ENCODE measurements at places on chromosomes 16 and 17.

GRCh38 chr17:61786088-61786487, 77.2 kb downstream of the BRIP1 start:
- no peak for DNase-seq

DNA sequence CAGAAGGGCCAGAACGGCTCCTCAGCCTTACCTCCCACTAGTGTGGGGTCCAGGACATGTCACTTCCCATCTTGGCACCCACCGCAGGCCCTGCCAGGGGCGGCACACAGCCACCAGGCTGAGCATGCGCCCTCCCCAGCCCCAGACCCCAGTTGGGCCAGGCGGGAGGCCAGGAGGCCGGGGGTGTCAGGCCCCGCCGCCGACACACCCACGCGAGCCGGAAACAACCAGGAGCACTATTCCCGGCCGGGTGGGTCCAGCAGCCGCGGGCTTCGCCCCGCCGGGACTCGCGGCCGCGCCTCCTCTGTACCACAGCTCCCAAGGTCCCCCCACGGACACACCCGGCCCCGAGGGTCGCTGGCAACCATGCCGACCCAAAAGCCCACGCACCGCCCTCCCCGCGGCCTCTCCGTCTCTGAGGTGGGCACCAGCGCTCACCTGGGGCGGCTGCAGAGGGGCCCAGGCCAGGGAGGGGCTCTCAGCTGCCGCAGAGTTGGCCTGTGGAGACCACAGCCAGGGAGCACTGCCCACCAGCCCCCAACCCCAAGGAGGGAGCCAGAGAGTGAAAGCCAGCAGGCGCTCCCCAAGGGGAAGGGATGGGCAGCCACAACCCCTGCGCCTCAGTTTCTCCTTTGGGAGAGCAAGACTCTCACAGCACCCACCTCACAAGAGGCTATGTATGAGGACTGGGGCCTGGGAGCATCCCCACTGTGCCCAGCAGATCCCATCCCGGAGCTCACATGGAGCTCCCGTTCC, 18.0 kb downstream of the B9D1 start:
- no peak for DNase-seq

GRCh38 chr17:17738901-17739300, 57.6 kb downstream of the RAI1 start:
- no peak for DNase-seq

DNA sequence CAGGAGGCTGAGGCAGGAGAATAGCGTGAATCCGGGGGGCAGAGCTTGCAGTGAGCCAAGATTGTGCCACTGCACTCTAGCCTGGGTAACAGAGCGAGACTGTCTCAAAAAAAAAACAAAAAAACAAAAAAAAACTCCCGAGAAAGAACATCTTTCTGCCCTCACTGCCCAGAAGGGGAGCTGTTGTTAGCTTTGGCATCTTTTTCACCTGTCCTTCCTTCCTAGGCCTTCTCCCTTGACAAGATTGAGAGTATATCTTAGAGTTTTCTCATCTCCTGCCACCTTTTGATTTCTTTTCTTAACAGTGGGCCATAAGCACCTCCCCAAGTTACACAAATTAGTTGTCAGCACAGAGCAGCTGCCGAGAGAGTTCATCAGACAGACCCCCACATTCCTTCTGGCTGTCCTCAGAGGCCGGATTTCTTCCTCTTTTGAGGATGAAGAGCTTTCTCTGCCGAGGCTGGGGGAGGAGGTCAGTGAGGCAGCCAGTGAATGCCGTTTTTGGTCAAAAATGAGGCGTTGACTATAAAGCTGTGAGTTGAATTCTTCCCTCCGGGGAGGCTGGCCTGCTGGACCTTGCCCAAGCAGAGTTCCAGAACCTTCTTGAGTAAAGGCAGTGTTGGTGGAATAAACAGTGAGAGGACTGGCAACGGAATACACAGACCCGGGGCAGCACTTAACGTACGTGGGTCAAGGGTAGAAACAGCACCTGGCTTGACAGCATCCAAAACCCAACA, 127.0 kb downstream of the ABCC6 start:
- DNase-seq: peak; percentile 66

DNA sequence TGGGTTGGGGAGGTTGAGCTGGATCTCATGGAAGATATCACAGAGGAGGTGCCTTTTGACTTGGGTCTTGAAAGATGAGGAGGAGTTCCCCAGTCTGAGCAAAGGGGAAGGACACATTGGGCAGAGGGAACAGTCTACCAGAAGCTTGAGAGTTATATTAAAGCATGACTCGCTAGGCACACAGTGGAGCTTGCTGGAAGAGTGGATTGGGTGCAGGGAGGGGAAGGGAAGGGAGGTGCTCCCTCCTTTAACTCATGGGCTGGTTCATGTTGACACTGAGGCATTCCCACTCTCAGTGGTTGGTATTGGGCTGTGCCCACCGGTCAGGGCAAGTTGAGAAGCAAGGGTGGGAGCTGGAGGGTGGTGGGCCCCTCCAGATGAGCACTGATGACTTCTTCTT, 5.9 kb downstream of the TMEM98 start:
- DNase-seq: no peak

DNA sequence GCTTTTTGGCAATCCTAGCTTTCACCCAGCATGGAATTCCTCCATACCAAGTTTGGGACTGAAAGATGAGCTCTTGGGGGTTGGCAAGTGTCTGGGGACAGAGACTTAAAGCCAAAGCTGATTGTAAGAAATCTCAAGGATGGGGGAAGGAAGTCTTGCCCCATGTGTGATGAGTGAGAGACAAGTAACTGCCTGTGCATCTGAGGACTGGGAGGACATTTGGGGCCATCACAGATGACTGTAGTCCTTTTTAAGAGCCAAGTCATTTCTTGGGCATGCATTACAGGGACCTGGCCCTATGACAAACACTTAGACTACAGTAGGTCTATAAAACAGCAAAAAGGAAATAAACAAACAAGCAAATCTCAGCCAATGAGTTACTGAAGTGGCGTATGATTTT, 36.3 kb upstream of the CCL2 start:
- DNase-seq: no peak

- DNase-seq: no peak
Measured at GRCh38 chr17:58759522-58759921, 3.9 kb downstream of the PPM1E start.

DNA sequence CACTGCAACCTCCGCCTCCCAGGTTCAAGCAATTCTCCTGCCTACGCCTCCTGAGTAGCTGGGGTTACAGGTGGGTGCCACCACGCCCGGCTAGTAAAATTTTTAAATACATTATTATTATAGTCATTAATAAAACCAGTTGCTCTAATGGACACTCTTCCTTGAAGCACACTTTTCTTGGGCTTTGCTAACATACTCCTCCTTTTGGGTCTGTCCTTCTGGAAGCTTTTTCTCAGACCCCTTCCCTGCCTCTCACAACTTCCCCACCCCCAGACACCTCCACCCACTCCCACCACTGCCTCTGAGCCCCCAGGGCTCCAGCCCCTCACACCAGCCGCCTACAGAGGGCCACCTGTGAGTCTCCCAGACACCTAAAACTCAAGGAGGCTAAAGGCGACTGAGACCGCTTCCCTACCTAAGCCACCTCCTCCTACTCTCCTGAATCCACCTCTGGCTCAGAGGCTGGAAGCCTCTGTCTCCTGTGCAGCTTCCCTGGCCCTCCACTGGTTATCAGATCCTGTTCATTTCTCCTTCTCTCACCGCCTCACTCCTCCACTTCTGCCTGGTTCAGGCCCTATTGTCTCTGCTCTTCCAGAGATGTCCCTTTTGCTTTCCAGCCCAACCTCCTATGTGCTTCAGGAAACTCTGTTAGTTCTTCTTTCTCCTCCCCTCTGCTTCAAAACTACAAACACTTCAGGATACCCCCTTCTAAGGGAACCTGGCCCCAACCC, 2.1 kb upstream of the CUEDC1 start:
- DNase-seq: no peak

- DNase-seq: no peak
Measured at GRCh38 chr17:2962236-2962635, 101.2 kb downstream of the OR1D5 start.

- no peak for DNase-seq
Measured at GRCh38 chr17:17033466-17033865, 8.8 kb upstream of the MPRIP start.

DNA sequence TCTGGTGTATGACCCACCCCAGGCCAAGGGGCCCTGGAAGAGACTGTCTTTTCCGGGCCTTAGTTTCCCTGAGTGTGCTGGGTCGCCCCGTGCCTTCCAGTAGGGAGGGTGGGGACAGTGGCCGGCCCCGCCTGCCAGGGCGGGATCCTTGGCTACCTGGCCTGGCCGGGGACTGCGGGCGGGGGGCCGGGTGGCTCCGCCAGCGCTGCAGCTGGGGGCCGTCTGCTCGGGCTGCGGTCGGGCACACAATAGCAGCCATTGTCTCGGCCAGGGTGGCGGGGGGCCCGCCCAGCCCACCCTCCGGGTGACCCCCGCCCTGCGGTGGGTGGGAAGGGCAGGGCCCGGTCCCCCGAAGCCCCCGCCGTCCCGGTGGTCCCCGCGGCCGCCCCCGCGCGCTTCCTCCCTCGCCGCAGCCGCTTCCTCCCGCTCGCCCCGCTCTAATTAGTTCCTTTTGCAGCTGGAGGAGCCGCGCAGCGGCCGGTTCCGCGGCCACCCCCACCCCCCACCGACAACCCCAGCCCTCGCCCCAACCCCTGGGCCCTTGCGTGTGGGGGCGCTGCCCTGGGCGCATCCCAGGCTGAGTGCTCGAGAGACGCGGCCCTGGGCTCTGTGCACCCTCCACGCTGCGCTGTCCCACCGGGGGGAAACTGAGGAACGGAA, 11.6 kb downstream of the GLIS2 start:
- DNase-seq: no peak

DNA sequence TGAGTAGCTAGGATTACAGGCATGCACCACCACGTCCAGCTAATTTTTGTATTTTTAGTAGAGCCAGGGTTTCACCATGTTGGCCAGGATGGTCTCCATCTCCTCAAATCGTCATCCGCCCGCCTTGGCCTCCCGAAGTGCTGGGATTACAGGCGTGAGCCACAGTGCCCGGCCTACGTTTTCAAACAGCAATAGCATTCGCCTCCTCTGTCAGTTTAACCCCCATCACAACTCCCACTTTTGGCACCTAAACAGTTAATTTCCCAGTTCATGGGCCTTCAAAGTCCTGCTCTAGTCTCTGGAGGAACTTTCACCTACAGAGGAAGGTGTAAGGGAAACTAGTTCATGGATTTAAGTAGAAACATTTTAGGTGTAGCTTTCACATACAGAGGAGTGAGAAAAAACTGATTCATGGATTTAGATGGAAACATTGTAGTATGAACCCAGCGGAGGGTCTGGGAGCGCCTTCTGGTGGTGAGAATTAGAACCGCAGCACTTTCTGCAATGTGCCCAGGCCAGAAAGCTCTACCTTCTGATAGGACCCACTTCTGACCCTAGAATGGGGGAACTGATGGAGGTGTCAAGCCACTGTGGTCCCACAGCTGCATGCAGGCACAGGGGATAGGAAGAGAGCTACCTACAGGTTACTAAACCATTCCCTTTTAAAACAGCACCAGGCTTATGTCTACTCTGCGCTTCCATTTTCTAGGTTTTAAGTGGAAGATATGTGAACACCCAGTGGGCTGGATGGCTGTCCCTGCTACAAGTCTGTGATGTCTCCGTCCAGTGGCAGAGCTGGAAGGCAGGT, 12.0 kb upstream of the MEOX1 start:
- peak; percentile 78 for DNase-seq

GRCh38 chr17:81131486-81132196, 33.7 kb upstream of the PVALEF start:
- DNase-seq: no peak

DNA sequence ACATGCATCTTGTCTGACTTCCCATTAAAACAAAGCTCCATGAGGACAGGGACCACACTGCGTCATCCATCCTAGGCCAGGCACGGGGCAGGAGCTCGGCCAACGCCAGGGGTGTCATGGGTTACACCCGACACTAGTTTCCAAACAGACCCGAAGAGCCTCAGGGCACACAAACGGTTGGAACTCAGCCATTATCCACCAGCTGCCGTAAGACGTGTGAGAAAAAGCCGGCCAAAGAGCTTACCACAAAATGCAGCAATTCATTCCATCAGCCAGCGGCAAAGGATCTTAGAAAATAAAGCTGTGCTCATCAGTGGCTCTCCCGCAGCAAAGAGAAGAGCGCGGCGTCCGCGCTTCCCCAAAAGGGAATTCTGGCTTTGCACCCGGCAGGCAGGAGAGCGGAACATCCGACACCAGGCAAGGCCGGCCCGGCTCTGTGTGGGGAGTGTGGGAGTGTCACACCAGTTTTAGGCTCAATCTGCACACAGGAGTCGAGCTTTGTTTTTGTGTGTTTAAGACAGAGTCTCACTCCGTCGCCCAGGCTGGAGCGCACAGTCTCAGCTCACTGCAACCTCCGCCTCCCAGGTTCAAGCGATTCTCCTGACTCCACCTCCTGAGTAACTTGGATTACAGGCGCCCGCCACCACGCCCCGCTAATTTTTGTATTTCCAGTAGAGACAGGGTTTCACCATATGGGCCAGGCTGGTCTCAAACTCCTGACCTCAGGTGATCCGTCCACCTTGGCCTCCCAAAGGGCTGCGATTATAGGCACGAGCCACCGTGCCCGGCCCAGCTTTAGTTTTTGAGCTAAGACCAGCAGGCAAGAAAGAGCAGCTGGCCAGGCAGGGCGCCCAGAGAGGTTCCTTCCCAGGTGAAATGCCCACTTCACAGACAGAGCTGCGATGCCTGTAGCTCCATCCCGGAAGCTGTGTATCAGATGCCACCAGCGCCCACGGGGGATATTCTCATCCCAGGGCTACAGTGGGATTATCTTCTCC, 1.5 kb downstream of the SLC38A8 start:
- DNase-seq: no peak

DNA sequence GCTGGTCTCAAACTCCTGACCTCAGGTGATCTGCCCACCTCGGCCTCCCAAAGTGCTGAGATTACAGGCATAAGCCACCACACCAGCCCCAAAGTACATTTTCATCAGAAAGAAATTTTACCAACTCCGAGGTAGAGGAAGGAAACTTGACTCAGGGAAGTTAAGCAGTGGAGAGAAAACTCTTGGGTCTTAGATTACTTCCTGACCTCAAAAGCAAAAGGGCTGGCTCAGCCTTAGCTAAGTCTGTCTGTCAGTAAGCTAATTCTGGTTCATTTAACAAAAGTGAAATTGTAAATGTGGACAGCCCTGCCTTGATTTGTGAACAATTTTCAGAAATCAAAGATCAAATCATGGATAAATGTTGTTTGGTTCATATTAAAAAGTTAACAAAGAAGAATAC, 30.6 kb downstream of the MAP2K6 start:
- no peak for DNase-seq

DNA sequence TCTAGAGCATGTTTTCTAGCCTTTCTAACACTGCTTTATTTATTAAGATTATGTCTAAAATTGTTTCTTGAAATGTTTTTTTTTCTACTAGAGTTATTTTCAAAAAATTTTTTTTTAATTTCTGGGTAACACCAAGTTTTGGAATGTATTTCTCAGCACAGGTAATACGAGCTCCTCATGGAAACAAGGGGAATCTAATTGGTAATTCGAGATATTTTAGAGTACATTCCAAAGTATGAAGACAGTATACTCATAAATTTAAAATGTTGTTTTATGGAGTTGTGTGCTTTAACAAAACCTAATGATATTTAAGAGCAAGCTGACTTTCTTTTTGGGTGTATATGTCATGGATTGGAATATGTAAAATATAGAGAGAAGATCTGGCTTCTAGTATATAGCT, 42.4 kb downstream of the OMG start:
- no peak for DNase-seq
